ENCODE measurements at places on chromosomes 3 and 15.
A peak's percentile ranks its signal among the peaks of the same experiment; 100 is the strongest.

GRCh38 chr3:71238355-71238757 is 345.2 kb downstream of the FOXP1 start:
- DNase-seq = no peak

GRCh38 chr15:100515758-100516157 is 13.0 kb downstream of the CERS3 start:
- DNase-seq = no peak

DNA sequence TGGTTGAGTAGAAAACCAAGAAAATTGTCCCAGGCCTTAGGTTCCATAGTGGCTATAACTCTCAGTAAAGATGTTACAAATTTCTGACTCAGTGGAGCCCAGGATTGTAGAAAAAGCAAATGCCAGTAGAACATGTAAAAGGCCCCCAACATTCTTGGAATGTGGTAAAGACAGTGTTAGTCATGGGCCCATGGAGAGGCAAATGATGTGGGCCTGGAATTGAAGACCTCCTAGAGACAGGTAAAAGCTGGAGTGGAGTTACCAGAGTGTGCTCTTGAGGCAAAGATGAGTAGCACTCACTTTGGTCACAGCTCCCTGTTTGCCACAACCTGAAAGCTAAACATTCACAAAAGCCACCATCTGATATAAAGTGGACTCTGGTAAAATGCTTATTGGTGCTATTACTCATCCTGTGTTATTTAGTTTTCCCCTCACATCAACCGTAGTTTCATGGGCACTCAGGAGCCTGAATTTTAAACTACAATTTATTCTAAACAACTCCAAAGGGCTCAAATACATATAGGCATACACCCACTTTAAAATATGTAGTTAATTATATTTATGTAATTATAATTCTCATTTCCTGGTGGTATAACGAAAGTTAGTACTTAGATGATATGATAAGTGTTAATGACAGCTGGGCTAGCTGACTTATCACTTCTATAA is 359.6 kb upstream of the NECTIN3 start:
- DNase-seq = no peak

DNA sequence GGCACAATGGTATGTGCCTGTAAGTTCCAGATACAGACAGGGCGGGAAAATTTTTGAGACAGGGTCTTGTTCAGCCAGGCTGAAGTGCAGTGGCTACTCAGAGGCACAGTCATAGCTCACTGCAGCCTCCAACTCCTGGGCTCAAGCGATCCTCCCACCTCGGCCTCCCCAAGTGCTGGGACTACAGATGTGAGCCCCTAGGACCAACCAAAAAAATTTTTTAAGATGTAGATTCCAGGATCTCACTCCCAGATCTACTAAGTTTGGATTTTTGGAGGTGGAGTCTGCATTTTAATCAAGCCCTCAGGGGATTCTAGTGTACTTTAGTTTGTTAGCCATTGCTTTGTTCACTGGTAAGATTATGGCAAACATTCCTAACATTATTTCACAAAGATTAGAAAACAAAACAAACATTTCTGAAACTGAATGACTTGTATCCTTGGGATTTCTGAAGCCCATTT is 2.7 kb downstream of the LIPH start:
- no peak for DNase-seq

DNA sequence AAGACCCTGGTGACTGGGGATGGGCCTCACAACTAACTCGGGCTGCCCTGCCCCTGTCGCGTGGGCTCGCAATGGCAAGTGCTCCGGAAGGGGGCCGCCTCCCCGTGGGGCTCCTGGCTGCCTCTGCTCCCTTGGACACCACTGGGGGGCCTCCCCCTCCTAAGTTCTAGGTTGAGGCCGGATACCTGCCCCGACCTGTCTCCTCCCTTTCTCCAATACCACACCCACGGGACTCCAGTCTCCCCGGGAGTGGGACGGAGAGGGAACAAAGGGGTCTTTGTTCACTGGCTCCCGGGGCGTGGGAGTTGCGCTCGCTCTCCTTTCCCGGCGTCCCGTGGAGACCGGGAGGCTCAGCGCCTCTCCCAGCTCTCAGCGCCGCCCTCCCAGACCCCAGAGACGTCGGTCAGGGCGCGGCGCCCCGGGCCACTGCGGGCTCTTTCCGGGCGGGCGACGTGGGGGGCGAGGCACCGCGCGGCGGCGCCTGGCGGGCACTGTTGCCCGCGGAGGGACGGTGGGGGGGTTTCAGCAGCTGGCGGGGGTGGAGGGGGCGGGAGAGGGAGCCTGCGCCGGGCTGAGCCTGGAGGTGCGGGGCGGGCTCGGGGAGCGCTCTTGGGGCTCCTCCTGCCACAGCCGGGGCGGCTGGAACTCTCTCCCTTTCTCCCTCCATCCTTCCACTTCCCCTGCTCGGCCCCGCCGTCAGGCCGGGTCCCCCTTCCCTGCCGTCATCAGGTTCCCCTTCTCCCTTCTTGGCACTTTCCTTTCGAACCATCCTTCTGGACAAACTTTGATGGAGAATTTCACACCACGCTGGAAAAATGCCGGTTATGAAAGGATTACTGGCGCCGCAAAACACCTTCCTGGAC is at the start of gene KCNH8:
Gene KCNH8, plus strand, starts transcription at position 606 of the 863 bp plus-strand sequence. Its CDS starts 210 bp downstream, at position 816.
- DNase-seq = no peak

- no peak for DNase-seq
Observed at GRCh38 chr3:51280176-51280575, 104.9 kb upstream of the MANF start.

- DNase-seq = no peak
Observed at GRCh38 chr15:76056931-76057330, 2.9 kb upstream of the TMEM266 start.

DNA sequence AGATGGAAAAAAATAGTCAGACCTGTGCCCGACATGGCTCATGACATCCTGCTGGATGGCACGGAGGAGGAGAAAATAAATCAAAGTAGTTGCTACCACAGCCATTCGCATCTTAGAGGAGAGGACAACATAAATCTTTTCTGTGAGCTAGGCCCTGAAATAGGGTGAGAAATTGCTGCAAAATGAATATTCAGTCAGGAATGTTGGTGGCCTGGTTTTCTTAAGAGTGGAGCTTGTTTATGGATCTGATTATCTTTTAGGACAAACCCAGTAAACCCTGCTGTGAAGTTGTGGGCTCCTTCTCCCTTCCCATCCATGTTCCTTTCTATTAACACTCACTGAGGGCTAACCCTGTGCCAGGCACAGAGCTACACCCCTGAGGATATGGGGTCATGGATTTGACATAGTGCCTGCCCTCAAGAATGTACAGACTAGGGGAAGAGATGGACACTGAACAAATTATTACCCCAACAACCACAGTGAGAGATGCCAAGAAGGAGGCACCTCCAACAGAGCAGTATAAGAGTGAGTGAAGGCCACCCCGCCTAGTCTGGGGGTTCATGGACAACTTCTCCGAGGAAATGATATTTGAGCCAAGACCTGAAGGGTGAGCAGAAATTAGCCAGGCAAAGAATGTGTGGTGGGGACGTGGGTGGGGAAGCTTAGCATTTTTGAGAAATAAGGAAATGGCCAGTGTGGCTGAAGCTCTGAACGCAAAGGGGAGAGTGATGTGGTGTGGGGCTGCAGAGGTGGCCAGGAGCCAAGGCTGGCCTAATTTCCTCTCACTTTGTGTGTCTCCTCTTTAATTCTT is 68.9 kb upstream of the ARL8B start:
- no peak for DNase-seq

DNA sequence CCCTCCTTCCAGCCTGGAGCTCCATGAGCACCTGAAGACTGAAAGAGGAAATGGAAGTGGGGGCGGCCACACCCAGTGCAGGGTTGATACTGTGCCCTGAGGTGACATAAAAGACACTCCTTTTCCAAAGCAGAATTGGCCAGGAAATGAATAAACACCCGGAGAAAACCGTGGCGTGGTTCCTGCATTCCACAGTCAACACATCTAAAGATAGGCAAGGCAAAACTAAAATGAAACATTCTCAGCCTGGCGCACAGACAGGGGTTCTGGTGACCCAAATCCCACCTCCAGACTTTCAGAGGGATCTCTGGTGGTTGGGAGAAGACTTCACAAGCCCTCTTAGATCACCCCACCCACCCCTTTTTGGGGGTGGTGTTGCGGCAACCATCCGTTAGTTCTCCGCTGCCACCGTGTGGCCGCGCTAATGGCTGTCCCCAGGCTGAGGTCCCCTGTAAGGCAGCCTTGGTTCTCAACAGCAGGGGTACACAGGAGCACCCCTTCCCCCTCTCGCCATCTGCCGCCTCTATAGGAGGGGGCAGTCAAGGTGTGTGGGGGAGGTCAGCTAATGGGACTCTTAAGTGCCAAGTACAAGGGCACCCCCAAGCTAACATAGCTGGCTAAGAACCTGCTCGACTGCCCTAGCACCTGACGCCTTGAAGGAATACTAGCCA is 2.5 kb upstream of the MST1R start:
- DNase-seq = peak; percentile 43

DNA sequence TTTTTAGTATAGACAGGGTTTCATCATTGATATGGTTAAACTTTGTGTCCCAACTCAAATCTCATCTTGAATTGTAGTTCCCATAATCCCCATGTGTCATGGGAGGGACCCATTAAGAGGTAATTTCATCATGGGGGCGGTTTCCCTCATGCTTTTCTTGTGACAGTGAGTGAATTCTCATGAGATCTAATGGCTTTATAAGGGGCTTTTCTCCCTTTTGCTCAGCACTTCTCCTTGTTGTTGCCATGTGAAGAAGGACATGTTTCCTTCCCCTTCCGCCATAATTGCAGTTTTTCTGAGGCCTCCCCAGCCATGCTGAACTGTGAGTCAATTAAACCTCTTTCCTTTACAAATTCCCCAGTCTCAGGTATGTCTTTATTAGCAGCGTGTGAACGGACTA is 20.2 kb upstream of the ZNF710 start:
- no peak for DNase-seq

- DNase-seq = no peak
Observed at GRCh38 chr3:21436835-21437234, 314.2 kb downstream of the ZNF385D start.

DNA sequence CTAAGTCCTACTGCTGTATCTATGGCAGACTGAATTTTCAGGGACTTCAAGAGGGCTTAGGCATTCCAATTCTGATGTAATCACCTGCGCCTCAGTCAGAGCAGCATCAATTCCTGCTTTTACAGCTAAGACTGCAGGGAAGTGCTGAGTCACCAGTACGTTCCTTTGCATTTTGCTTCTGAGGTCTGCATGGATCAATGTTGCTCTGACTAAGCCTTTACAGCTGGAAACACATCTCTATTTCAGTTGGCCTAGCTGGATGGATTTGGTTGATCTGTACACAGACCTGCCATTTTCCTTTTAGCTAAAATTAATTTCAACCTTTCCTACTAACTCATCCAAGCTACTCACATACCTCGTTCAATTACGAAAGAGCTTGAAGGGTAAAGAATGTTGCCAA is 51.3 kb downstream of the ETV5 start:
- no peak for DNase-seq

- no peak for DNase-seq
Observed at GRCh38 chr3:158026236-158026635, 80.0 kb downstream of the SHOX2 start.

DNA sequence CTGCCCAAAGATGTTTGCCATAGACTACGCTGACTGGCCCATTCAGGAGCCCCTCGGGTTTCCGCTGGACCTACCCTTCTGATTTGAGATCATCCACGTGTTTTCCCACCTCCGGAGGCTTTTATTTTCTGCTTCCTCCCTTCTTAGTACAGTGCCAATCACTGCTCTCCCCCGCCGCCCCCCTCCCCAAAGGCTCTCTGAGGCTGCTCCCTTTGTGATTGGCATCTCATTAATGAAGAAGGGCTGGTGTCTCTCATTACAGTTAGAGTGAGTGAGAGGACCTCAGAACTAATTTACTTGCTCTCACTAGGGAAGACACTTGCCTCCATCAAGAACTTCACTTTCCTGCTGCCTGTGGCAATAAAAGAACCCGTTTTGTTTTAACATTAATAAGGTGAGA is 284.7 kb upstream of the ICE2 start:
- DNase-seq = no peak

- no peak for DNase-seq
Observed at GRCh38 chr3:189040656-189041335, 131.0 kb upstream of the TPRG1 start.

DNA sequence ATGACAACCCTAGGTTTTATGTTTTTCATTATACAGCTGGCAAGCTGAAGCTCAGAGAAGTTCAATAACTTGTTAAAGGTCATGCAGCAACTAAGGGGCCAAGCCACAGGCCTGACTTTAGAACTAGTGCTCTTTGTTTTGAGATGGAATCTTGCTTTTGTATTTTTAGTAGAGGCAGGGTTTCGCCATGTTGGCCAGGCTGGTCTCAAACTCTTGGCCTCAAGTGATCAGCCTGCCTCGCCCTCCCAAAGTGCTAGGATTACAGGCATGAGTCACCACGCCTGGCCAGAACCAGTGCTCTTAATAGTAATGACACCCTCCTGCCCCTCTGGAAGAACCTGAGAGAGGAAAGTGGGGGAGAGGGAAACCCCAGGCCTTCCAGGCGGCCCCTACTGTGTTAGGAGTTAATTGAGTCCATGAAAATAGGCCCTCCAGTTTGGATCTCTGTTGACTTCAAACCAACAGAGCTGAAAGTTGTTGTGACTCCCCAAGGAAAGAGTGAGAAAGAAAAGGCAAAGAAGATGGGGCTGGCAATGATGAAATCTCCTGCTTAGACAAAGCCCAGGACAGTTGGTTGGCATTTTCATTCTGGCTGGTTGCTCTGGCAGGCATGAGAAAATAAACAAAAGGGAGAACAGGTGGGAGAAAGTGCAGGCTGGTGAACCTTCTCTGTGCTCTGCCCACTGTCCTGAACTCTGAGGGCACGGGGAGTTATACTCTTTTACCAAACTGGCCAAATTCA is 3.6 kb upstream of the PRRT3 start:
- DNase-seq = no peak

GRCh38 chr15:22870865-22871264 is 32.4 kb downstream of the NIPA2 start:
- DNase-seq = no peak

- DNase-seq = no peak
Observed at GRCh38 chr3:87796843-87797185, 262.0 kb downstream of the CGGBP1 start.

DNA sequence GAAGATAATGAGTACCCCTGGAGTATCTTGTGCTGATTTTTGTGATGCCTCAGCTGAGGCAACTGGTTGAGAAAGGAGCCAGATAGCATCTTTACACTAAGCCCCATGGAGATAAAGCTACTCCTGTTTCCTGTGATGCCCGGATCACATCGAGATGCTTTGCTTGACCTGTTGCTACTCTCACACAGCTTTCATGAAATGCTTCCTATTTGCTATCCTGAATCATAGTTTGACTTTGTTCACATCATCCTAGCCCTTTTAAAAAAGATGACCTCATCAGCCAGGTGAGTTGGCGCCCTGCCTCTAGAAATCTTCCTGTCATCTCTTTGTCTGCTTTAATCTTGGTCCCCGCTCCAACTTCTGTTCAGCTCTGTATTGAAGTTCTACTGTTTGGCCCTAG is 409.6 kb upstream of the TBL1XR1 start:
- no peak for DNase-seq

- no peak for DNase-seq
Observed at GRCh38 chr3:51388286-51389029, 2.6 kb upstream of the RBM15B start.

- no peak for DNase-seq
Observed at GRCh38 chr3:113339616-113340244, 101.6 kb downstream of the CFAP44 start.

Measured in stimulated activated CD4-positive, alpha-beta T cell treated with anti-CD3 and anti-CD28 coated beads, Interleukin-12 subunit alpha, Interleukin-12 subunit beta, amount 100 ng/mL, for 48 hours (primary cell).